ENCODE measurements at places on chromosomes 11 and 22.

- DNase-seq: no peak
These were observed 205.9 kb downstream of the HIPK3 start for GRCh38 chr11:33463059-33463458.

DNA sequence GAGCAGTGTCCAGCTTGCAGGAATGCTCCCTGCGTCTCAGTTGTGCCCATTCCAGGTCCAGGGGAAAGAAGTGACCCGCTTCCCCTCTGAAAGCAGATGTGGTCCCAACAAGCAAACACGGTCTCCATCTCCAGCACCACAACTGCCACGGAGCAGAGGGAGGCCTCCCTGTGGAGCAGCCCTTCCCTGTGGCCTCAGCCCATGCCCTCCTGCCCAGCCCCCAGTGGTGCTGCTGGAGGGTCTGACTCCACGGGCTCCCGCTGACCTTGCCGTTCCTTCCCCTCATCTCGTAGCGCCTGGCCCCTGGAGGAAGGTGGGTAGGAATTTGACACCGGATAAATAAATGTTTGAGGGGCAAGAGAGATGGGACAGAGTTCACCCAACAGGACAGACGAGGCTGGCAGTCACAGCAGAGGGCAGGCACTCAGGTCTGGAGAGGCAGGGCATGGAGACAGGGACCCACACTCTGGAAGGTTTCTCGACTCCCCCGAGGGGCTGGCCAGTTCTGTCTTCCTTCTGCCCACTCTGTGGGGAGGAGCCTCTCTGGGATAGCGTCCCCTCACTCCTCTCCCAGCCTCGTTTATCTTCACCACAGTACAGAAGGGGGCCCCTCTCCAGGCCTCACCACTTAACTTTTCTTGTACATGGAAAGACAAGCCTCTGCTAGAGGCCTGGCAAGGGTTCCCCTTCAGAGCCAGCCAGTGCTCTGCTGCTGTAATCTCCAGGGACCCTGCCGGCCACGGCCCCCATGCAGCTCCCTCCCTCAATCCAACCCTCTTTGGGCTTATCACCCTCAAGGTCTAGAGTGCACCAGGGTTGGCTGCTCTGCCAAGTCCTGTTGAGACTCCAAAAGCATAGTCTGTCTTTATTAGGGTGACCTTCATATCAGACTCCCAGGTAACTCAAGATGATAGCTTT lies 7.5 kb upstream of the ST3GAL4 start:
- no peak for DNase-seq

GRCh38 chr22:36745301-36745995 lies 30.5 kb downstream of the IFT27 start:
- no peak for DNase-seq

GRCh38 chr22:37492428-37493344 lies 6.5 kb upstream of the MFNG start:
- DNase-seq: peak; percentile 81

DNA sequence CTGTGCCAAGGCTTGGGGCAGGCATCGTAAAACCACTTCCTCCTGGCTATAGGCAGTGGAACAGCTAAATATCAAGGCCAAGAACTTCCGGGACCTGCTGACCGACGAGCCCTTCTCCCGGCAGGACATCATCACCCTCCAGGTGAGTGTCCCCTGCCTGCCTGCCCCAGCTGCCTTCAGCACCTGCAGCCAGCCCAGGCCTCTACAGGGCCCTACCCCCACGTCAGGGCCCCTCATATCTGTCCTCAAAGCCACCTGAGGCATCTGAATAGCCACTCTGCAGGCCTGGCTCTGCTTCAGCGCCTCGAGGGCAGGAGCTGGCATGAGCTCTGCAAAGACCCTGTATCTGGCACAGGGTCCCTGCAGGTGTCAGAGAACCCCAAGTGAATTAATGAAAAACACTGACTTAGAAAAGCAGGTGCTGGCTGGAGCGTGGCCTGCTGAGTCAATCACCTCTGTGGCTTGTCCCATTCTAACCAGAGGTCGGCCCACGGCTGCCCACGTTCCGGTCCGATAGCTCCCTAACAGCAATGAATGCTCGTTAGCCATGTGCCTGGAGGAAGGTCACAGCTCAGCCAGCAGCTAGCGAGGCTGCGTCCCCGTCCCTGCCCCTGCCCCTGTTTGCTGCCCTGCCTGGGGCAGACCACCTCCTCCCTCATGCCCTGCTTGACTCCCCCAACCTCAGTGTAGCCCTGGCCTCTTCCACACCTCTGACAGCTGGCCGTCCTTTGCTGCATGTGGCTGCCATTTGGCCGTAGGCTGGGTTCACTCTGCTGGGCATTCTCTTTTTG lies 16.8 kb downstream of the PPIL2 start:
- DNase-seq: no peak

GRCh38 chr22:30398685-30399680 lies 2.2 kb downstream of the SEC14L2 start:
- no peak for DNase-seq

GRCh38 chr22:42418811-42419242 lies 13.4 kb downstream of the NFAM1 start:
- DNase-seq: no peak

- DNase-seq: no peak
These were observed 38.8 kb upstream of the HORMAD2 start for GRCh38 chr22:30041475-30041874.

DNA sequence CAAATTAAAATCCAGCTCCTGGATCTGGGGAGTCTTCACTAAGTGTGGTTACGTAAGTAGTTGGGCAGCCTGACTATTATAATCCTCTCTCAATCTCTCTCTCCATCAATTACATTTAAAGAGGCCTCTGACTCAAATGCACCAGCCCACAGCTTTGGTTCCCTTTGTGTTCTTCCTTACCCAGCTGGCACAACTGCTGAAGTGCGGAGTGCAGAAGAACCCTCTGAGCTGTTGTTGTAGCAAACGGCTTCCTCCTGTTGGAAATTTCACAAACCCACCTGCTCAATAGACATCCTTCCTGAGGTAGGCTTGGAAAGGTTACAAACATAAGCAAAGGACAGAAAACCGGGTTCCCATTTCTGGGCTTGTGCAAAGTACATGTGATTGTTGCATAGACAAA lies 17.0 kb upstream of the SORL1 start:
- no peak for DNase-seq

DNA sequence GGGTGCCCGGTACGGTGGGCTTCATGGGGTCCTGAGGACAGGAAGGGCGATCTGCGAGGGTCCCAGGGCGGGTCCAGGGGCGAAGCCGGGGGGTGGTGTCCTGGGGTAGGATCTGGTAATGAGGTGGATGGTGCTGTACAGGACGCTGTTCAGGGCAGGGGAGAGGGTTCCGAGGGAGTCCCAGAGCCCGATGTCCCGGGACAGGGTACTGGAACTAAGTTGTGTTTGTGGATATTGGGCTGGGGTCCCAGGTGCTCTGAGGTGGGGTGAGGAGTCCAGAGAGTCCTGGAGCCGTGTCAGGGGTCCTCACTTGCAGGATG lies 426 bp downstream of the LZTR1 start:
- no peak for DNase-seq

GRCh38 chr11:99424313-99425084 lies 403.8 kb downstream of the CNTN5 start:
- no peak for DNase-seq

- DNase-seq: no peak
These were observed 761.2 kb downstream of the NELL1 start for GRCh38 chr11:21430537-21430936.

GRCh38 chr22:19419464-19420178 lies 11.9 kb downstream of the HIRA start:
- peak; percentile 75 for DNase-seq

DNA sequence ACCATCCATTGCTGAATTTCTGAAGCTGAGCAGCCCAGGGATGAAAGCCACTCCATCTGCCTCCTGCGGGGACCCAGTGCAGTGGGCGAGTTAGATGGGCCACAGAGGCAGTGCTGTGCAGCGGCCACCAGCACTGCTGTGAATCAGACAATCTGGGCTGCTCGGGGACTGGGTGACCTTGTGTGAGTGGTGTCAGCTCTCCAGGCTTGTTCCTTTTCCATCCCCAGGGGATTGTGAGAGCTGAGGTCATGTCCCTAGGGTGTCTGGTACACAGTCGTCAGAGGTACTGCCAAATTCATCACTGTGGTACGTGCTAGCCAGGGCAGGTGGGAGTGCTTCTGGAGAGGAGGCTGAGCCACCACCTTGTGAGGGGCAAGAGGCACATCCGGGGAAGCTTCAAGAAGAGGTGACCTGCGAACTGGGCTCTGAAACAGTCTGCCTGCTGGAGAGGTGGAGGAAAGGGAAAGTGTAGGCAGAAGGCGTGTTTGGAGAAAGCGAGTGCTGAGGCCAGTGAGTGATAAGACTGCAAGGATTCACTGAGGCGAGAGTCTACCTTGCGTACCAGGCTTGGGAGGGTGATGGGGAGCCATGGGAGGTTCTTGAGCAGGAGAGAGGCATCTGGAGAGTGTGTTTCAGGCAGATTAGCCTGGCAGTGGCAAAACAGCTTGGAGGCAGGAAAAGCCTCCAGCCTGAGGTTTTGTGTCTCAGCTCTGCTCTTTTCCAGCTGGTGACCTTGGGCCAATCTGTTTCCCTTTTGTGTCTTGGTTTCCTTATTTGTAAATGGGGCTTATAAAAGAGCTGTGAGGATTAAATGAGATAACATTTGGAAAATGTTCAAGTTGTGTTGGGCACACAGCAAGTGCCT lies 22.7 kb downstream of the CACNA1I start:
- DNase-seq: no peak

GRCh38 chr22:42895087-42895486 lies 38.0 kb upstream of the ARFGAP3 start:
- DNase-seq: no peak

DNA sequence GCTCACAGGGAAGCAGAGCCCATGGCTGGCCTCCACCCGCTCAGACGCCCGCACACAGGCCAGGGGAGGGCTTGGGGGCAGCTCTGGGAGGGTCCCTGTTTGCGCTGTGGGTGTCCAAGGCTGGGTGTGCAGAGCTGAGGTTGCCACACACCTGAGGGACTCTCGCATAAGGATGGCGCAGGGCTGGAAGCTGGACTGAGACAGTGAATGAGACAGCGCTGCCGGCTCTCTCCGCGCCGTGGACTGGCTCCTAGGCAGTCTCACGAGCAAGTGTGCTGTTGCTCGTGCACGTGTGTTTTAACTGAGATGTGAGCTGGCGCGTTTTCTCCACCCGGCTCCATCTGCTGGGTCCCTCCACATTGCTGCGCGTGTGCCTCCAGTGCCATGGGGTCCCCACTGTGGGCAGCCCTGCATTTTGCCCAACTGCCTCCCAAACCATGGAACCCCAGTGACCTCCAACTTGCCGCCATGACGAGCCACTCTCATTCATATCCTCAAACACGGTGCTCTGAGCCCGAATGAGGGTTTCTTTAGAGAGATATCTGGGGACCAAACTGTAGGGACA lies 4.2 kb upstream of the BID start:
- DNase-seq: no peak

DNA sequence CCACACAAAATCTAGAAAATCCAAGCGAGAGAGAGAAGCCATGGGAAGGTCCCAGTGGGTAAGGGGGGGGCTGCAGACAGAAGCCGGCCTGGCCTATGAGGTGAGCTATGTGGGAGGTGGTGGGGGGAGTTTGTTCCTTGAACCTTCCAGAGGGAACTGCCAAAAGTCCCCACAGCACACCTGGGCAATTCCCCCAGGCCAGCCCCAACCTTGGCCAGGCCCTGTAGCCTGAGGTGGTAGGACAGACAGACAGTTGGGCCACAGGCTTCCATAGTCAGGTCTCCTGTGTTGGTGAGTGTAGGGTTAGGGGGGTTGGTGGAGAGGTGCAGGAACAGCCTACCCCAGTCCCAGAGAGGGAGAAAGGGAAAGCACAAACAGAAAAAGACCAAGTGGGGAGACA lies 39.0 kb downstream of the LMO1 start:
- DNase-seq: no peak

GRCh38 chr11:44043157-44043556 lies 4.6 kb upstream of the ACCSL start:
- DNase-seq: no peak

- DNase-seq: no peak
These were observed 87.6 kb upstream of the FSHB start for GRCh38 chr11:30143098-30143705.

GRCh38 chr22:23473901-23474300 lies 106.2 kb downstream of the IGLL1 start:
- no peak for DNase-seq

GRCh38 chr11:17603056-17603825 lies 56.2 kb downstream of the OTOG start:
- peak; percentile 50 for DNase-seq

GRCh38 chr11:112023104-112023503 lies 2.1 kb upstream of the DLAT start:
- no peak for DNase-seq

- DNase-seq: no peak
These were observed 2.1 kb downstream of the INCENP start for GRCh38 chr11:62125881-62126280.

DNA sequence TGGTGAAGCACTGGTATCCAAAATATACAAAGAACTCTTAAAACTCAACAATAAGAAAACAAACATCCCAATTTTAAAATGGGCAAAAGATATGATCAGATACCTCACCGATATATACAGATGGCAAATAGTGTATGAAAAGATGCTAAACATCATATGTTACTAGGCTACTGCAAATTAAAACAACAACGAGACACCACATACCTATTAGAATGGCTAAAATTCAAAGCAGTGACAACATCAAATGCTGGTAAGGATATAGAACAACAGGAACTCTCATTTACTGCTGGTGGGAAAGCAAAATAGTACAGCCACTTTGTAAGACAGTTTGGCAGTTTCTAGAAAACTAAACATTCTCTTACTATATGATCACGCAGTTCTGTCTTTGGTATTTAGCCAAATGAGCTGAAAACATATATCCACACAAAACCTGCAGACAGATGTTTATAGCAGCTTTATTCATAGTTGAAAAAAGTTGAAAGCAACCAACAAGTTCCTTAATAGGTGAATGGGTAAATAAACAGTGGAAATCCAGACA lies 38.5 kb downstream of the SIK3 start:
- no peak for DNase-seq

DNA sequence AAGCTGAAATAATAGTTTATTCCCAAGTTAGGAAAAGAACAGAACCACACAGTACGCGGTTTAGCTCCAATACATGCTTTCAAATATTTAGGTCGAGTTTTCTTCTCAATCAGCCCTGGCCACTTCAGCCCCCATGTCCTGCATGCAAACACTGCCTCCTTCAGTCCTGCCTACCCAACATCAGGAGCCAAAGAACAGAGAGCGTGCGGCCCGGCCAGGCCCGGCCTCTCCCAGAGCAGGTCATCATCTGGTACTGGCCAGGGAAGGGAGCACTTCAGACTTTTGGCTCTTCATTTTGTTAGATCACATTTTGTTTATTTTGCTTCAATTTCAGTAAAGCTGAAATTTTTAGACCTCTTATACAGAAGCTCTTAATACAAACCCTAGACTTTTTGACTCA lies 6.7 kb downstream of the BRD1 start:
- no peak for DNase-seq

- peak; percentile 50 for DNase-seq
These were observed 5.9 kb downstream of the TMEM121B start for GRCh38 chr22:17115236-17115635.
